ENCODE measurements at places on chromosomes 2 and 18.
A peak's percentile ranks its signal among the peaks of the same experiment; 100 is the strongest.

DNA sequence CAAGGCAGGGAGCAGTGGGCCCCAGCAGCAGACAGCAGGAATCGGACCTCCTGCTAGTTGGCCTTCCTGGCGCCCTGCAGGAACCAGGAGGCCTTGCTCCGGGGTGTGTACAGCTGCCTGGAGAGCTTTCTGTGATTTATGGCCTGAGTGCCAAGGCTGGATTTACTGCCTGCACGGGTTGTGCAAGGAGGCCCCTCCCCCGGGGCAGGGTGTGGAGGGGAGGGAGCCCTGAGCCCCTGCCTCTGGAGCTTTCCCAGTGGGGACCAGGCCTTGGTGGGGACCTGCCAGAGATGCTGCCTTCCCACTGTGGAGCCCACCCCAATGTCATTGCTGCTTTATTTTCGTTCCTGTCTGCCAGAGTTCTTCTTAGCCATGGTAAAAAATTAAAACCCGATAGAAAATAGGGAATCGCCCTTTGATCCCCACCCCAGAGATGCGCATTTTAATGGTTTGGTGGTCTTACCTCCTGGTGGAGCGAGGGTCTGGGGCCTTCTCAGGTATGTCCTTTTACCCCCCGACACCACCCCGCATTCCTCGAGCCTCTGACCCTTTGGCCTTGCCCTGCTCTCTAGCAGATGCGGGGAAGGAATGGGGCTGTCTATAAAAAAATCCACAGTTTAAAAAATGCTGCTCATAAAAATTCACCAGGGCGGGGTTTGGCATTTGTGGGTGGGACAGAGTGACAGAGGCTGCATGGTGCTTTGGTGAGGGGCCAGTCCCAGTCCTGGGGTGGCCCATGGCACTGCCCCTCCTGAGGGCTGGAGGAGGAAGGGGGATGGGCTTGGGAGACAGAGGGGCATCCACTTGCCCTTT lies 6.9 kb upstream of the RALB start:
- no peak for DNase-seq

- DNase-seq: no peak
Measured at GRCh38 chr2:71878626-71879508, 268.8 kb downstream of the CYP26B1 start.

DNA sequence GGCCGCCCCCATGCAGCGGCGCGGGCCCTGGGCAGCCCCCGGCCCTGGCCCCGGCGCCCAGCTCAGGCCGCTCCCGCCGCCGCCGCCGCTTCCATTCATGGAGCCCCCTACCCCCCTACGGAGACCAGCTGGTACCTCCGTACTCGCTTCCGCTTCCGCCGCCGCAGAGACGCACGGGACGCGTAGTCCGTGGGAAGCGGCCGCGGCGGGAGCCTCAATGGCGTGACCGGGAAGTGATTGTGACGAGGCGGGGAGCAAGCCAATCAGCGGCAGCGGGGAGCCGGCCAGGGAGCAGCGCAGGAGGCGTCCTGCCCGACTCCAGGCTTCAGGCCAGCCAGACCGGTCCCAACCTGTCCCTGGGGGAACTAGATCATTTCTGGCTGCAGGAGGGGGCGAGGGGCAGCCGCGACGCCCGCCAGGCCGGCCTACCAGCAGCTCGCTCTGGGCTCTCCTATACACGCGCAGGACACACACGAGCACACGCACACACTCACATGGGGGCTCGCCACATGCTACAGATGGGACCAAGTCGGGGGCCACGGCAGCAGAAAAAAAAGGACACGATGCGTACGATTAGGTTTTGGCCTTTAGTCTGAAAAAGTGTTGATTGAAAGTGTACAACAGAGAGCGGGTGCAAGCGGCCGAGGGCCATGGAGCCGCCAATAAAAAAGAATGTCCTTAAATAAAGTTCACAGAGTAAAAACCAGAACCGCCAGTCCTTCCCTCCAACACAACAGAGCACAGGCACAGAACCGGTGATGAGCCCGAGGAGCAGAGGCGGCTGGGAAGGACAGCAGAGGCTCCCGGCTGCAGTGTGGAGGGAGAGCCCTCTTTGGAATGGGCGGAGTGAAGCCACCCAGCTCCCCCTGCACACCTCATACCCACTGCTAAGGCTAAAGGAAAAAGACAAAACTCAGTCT lies at the start of gene ZNF513:
Gene ZNF513 (minus strand): TSS at position 109 of the 920 bp plus-strand sequence. CDS start 208 bp downstream, outside the sequence.
- DNase-seq: peak; percentile 71

GRCh38 chr18:43886341-43886740 lies 609.1 kb upstream of the SYT4 start:
- DNase-seq: no peak

DNA sequence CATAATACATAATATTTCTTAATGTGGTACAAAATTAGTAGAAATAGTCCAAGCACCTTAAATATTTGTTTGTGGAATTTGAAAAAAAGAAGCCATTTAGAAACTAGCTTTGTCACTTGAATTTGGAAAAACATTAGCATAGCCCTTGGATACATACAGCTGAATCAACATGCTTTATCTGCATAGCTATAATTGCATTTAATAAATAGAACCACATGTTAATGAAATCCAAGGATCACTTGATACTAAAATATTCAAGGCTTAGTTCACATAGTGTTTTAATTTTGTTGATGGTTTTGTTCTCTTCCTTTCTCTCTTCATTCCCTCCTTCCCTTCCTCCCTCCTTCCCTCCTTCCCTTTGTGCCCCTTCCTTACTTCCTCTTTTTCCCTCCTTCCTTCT lies 169.4 kb upstream of the NRXN1 start:
- DNase-seq: no peak

DNA sequence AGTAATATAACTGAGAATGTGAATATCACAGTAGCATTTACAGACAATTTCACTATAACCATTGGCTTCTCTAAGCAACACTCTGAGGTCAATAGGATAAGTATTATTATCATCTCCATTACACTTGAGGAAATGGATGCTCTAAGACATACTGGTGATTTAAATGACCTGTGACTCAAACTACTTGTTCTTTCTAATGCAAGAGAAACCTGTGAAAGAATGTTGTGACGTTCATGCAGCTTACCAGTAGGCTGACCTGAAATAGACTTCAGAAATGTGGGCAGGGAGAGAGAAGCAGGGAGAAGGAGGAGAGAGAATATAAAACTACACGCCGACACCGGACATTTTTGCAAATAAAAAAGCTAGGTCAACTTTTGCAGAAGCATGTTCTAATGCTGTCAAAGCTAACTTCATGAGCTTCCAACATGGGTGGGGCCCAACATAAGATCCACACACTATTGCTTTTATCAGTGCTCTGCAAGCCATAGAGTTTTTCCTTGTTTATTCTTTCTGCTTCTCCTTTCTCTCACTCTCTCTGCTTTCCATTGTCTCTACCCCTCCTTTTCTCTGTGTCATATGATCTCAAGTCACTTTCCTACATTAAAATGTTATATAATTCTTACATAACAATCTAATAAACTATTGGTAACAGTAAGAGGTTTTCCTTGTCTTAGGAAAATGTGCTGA lies 217.6 kb upstream of the FN1 start:
- DNase-seq: no peak

DNA sequence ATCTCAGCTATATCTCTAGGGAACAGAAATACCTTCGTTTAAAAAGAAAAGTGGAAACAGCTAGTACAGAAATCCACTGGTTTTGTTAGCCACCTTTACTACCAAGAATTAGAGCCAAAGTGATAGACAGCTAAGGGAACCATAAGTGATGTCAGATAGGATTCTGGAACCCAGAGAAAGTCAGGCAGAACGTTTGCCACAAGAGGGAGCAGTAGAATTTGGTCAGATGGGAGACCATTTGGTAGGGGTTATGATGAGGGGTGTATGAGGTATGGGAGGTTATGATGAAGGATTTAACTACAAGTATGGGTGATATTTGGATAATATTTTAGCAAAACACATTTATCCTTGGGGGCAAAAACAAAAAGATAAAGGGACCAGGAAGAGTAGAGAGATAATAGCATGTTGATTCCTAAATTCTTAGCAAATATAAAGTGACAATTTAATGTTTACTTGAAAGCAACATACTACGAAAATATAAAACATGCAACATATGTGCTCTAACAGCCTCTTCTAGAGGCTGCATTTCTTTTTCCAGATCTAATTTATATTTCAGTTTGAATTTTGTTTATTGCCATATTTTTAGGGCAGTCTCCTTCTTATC lies 3.3 kb downstream of the SLC8A1 start:
- no peak for DNase-seq

DNA sequence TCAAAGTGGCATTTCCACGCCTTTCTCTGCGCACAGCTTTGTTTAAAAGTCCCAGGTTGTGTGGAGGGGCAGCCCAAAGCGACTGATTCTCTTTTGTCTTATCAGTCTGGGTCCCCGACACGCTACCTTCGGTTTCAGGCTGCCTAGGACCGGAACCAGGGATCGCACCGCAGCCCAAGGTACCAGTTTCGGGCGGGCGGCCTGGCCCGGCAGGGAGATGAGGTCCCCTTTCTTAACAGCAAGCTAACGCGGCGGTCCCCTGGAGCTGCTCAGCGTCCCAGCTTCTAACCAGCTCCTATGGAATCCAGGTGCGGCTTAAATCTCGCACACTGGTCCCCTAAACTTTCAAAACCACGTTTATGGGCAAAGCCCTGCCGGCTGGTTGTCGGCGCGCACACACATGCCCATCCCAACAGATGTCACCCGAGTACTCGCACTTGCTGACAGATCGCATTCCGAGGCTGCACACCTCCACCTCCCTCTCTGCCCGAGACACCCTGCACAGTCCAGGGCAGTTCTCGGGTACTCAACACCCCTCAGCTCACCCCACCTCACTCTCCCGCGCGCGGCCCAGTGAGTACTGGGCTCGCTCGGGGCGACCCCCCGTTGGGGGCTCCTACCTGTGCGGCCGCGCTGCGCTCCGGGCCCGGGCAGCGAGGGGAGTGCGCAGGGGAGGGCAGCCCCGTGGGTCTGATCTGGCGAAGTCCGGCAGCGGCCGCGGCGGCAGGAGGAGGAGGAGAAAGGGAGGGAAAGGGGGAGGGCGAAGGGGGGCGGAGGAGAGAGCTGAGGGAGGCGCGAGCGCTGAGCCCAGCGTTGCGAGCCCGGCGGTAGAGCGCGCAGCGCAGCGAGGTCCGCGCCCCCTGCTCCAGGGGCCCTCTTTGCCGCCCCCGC lies at the start of gene EFEMP1:
Gene EFEMP1 (minus strand): TSS at position 692 of the 891 bp plus-strand sequence. CDS start 1,342 bp downstream, outside the sequence.
- no peak for DNase-seq

DNA sequence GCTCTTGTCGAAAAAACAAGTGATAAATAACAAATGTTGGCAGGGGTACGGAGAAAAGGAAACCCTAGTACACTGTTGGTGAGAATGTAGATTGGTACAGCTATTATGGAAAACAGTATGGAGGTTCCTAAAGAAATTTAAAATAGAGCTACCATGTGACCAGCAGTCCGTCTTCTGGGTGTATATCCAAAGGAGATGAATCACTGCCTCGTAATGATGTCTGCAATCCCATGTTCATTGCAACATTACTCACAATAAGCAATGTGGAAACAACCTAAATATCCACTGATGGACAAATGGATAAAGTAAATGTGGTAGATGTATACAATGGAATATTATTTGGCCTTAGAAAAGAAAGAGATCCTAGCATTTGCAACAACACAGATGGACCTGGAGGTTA lies 50.6 kb downstream of the SLC16A14 start:
- no peak for DNase-seq

GRCh38 chr2:20213651-20214565 lies 11.0 kb downstream of the SDC1 start:
- no peak for DNase-seq

DNA sequence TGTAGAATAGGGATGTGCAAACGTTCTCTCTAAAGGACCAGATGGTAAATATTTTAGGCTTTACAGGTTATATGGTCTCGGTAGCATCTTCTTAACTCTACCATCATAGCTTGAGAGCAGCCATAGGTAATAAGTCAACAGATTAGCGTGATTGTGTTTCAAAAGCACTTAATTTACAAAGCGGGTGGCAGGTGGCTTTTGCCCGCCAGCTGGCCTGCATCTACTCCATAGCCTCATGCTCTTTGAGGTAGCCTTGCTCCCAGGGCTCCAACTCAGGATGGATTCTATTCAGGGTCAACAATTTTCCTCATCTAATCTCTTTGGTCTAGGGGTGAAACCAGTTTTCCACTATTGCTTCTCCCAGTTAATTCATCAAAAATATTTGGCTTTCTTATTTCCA lies 5.0 kb upstream of the ATP9B start:
- no peak for DNase-seq

- no peak for DNase-seq
Measured at GRCh38 chr2:68458981-68459380, 8.1 kb downstream of the FBXO48 start.

GRCh38 chr2:162840598-162841246 lies 2.2 kb upstream of the KCNH7 start:
- DNase-seq: no peak

- no peak for DNase-seq
Measured at GRCh38 chr2:215617060-215617824, 181.4 kb upstream of the FN1 start.

- no peak for DNase-seq
Measured at GRCh38 chr2:168749297-168749696, 53.1 kb upstream of the NOSTRIN start.

- DNase-seq: no peak
Measured at GRCh38 chr2:230713331-230714135, 891 bp downstream of the CAB39 start.

GRCh38 chr2:6730649-6731532 lies 134.8 kb downstream of the CMPK2 start:
- no peak for DNase-seq

DNA sequence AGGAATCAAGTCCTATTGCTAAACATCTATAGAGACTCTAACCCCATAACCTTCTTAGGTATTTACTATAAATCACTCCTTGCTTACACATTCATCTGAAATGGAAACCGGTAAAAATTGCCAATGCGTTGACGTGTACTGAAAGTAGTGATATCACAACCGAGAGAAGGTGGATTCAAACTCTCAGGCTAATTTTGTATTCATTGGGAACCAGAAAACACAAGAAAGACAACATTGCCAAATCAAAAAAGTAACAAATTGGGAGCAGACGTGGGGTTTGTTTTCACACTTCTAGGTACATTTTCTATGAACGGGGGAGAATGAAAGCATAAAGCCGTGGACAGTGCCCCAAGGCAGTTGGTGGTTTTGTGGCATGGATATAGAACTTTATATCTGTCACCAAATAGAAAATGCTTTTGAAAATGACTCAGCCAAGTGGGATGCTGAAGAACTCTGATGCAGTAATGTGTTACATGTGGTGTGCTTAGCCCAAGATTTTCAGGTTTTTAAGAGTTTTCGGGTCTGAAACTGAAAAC lies 155.1 kb upstream of the RASGRP3 start:
- no peak for DNase-seq

- DNase-seq: no peak
Measured at GRCh38 chr2:107806901-107807300, 19.8 kb upstream of the RGPD4 start.

- DNase-seq: no peak
Measured at GRCh38 chr18:45439851-45440645, 175.2 kb upstream of the SLC14A2 start.

Measured in activated naive CD4-positive, alpha-beta T cell (primary cell).